ENCODE measurements at places on chromosomes 2 and 18. TPM values are rescaled to one million over a fixed set of nuclear protein-coding genes. Genes with fewer than 3 reads are reported as not detected.

CRYGC gene
- not detected for total RNA-seq

HNRNPA3 gene
- 24.6 TPM for total RNA-seq

UGT1A9 gene
- total RNA-seq, result not detected

TMEM178A gene
- total RNA-seq, result 1.0 TPM

EML4 gene
- total RNA-seq, result 74.6 TPM

CCDC142 gene
- total RNA-seq, result 27.6 TPM

DYTN gene
- not detected for total RNA-seq

ABCG5 gene
- total RNA-seq, result not detected

DLX2 gene
- 0.17 TPM for total RNA-seq
